ENCODE measurements at places on chromosomes 5 and 9. TPM values are rescaled to one million over a fixed set of nuclear protein-coding genes. Genes with fewer than 3 reads are reported as not detected.

DNA sequence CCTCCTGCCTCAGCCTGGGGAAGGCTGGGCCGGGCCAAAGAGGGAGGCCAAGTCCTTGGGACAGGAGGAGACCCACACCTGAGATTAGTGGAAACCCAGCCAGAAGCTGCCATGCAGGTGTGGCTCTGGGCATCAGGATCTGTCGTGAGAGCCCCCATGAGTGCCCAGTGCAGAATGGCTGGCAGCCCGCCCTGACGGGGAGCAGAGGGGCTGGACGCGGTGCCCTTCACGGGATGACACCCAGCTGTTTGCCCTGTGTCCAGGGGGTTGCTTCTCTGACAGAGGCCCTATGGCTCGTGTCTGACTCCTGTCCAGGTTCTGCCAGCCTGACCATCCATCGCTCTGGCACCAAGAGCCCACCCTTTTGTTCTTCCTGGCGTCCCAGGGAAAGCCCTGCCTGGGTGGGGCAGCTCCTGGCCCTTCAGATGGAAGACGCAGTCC is 8.5 kb downstream of the DIPK1B start:
- peak overlapping the region; percentile 28 for H3K27ac ChIP-seq
- no peaks in the 10 kb centered on the region for H3K27me3 ChIP-seq
- H3K36me3 ChIP-seq, result peaks cover 49% of the 10 kb centered on the region
- H3K4me1 ChIP-seq, result peaks cover 24% of the 10 kb centered on the region
- DNase-seq, result no peak

GRCh38 chr9:103991698-103992097 is 102.4 kb upstream of the SMC2 start:
- H3K36me3 ChIP-seq, result no peaks in the 10 kb centered on the region
- H3K27ac ChIP-seq, result no peak overlapping the region
- no peak for DNase-seq
- H3K4me1 ChIP-seq, result no peaks in the 10 kb centered on the region
- H3K27me3 ChIP-seq, result no peaks in the 10 kb centered on the region

The MLANA gene
- not detected for total RNA-seq

DNA sequence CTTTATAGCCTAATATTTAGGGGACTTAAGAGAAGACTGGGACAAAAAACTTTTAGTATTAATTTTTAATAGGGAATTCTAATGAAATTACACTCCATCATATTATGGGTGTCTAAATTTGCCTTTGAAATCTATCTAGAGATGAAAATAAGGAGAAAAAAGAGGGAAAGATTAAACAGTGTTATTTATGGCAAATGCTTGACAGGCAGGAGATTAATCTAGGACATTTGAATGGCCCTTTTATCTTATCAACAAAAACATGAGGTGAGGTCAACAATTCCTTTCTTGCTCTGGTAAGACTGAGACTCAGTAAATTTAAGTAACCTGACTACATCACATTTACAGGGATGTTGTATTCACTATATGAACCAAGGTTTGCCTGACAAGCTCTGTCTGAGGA is 852.8 kb upstream of the CTNND2 start:
- H3K4me1 ChIP-seq, result no peaks in the 10 kb centered on the region
- no peak overlapping the region for H3K27ac ChIP-seq
- H3K27me3 ChIP-seq, result no peaks in the 10 kb centered on the region
- H3K36me3 ChIP-seq, result no peaks in the 10 kb centered on the region

- peaks cover 42% of the 10 kb centered on the region for H3K4me1 ChIP-seq
- peak within 1 kb of the TSS; percentile 85 for H3K4me3 ChIP-seq
- peak; percentile 84 for DNase-seq
- H3K27ac ChIP-seq, result peak within 1 kb of the TSS; percentile 93
These were observed at the start of gene TICAM2 for GRCh38 chr5:115601701-115602590. Gene TICAM2 (minus strand): TSS chr5:115602479. CDS start chr5:115581256, 21,223 bp downstream.

The RNF183 gene
- total RNA-seq, result 1.8 TPM

- H3K4me3 ChIP-seq, result no peak overlapping the region
- H3K27me3 ChIP-seq, result no peaks in the 10 kb centered on the region
- DNase-seq, result no peak
- no peaks in the 10 kb centered on the region for H3K36me3 ChIP-seq
- no peak overlapping the region for H3K27ac ChIP-seq
These were observed 586.0 kb downstream of the CCDC171 start for GRCh38 chr9:16138561-16139491.

DNA sequence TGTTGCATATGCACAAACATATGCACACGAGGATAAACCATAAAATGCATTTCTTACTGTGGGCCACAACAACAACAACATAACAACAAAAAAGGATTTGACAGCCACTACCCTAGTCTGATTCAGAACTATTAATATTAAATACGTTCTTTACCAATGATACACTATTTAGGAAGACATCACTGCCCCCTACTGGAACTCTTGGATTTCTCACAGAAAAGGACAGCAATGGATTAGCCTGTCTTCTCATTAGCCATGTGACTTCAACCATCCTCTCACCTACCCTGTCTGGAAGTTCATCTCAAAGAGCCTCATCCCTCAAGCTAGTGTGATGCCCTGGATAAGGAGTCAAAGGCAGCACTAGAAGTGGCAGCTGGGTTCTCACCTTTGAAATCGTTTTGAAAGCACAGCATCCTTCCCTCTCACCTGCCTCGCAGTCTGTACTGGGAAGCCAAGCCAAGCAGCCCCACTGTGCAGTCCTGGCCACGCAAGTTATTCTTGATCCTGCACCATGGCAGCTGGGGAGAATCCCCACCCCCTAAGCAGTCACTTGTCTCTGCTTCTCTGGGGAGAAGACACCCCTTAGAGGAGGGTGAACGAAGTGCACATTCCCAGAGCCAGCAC is 64.6 kb downstream of the SH3TC2 start:
- no peak overlapping the region for H3K4me3 ChIP-seq
- no peaks in the 10 kb centered on the region for H3K4me1 ChIP-seq
- DNase-seq, result no peak
- no peaks in the 10 kb centered on the region for H3K36me3 ChIP-seq
- H3K27ac ChIP-seq, result no peak overlapping the region

GRCh38 chr9:83342731-83343130 is 195.5 kb downstream of the FRMD3 start:
- no peaks in the 10 kb centered on the region for H3K4me1 ChIP-seq
- no peak overlapping the region for H3K4me3 ChIP-seq
- H3K36me3 ChIP-seq, result peaks cover 12% of the 10 kb centered on the region
- DNase-seq, result no peak
- H3K27ac ChIP-seq, result no peak overlapping the region
- no peaks in the 10 kb centered on the region for H3K27me3 ChIP-seq

The SPAG8 gene
- total RNA-seq, result 2.7 TPM

The KIAA0825 gene
- 0.29 TPM for total RNA-seq

- peaks cover 14% of the 10 kb centered on the region for H3K4me1 ChIP-seq
- no peaks in the 10 kb centered on the region for H3K27me3 ChIP-seq
- peak; percentile 88 for DNase-seq
- H3K36me3 ChIP-seq, result no peaks in the 10 kb centered on the region
- no peak overlapping the region for H3K4me3 ChIP-seq
These were observed 27.0 kb upstream of the PRRC2B start for GRCh38 chr9:131366761-131367401.

DNA sequence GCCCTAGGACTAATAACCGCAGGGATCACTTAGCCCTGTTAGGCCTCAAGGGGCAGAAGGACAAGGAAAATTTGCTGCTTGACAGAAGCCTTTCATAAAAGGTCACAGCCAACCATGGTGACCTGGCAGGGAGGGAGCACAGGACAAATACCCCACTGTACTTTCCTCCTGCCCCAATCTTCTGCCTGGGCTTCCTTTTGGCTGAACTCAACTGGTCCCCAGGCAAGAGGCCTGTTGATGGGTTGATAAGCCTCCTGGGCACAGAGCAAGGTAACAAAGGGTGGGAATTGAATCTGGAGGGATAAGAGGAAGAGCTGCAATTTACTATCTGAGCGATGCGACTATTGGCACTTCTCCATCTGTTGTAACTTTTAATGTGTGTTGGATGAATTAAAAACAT is 392.9 kb downstream of the RASEF start:
- no peaks in the 10 kb centered on the region for H3K36me3 ChIP-seq
- H3K4me1 ChIP-seq, result no peaks in the 10 kb centered on the region
- H3K4me3 ChIP-seq, result no peak overlapping the region
- no peak overlapping the region for H3K27ac ChIP-seq

DNA sequence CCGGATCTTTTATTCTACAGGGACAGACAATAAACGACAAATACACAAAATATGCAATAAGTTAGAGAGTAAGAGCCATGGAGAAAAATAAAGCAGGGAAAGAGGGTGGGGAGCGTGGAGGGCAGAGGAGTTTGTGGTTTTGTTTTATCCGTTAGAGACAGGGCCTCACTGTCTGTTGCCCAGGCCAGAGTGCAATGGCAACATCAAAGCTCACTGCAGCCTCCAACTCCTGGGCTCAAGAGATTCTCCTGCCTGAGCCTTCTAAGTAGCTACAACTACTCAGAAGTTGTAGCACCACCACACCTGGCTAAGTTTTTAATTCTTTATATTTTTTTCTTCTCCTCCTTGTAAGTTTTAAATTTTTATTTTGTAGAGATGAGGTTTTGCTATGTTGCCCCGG is 54.5 kb upstream of the CTNNA1 start:
- H3K27ac ChIP-seq, result no peak overlapping the region
- DNase-seq, result no peak
- no peaks in the 10 kb centered on the region for H3K4me1 ChIP-seq
- H3K36me3 ChIP-seq, result no peaks in the 10 kb centered on the region

GRCh38 chr9:21728781-21729180 is 73.7 kb upstream of the MTAP start:
- H3K4me1 ChIP-seq, result no peaks in the 10 kb centered on the region
- H3K27me3 ChIP-seq, result no peaks in the 10 kb centered on the region
- no peak for DNase-seq
- H3K4me3 ChIP-seq, result no peak overlapping the region

The NEUROG1 gene
- not detected for total RNA-seq

DNA sequence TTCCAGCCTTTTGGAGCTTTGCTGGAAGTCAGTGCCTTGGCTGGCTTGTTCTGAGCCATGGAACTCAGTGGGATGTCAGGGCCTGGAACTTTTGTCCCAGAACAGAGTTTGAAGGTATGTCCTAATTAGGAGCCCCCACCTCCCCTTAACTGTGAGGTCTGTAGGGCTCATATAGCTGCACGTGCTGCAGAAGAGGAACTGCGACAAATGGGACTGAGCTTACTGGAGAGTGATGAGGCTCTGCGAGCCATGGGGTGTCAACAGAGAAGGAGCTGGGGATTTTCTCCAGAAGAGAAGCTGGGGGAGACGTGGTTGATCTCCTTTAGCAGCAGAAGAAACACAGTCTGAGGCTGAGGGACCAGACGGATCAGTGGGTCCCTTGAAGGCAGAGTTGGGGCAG is 10.9 kb downstream of the TMEM8B start:
- no peak overlapping the region for H3K27ac ChIP-seq
- peaks cover 10% of the 10 kb centered on the region for H3K27me3 ChIP-seq
- DNase-seq, result no peak
- peaks cover 11% of the 10 kb centered on the region for H3K36me3 ChIP-seq

The SURF4 gene
- 141 TPM for total RNA-seq

DNA sequence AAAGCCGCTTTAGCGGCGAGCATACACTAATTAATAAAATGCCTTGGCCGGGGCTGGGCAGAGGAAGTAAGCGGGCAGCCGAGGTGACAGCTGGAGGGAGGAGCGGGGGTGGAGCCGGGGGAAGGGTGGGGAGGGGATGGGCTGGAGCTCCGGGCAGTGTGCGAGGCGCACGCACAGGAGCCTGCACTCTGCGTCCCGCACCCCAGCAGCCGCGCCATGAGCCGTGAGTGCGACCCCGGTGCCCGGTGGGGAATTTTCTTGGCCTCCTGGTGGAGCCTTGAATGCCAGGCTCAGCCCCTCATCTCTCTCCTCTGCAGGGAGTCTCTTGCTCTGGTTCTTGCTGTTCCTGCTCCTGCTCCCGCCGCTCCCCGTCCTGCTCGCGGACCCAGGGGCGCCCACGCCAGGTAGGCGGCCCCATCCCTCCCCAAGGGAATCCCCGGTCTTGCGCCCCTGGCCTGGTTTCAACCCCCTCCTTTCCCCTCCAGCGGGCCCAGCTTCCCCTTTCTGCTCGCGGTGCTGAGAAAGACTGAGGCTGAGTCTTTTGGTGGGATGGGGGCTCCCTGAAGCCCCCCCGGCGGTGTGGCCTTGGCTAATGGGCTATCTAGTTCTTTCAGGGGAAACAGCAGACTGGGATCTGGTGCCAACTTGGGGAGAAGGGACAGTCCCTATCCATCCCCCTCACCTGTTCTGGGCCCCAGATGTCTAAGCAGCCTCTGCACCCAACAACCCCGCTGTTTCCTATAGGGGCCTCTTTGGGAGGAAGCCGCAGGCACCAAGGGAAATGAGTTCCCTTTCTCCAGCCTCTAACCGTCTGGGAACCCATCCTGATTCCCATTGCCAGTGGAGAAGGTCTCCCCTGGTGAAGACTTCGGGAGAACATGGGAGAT is at the start of gene PTGS1:
Gene PTGS1 (plus strand): TSS at position 156 of the 887 bp plus-strand sequence. CDS start 61 bp downstream, at position 217.
- H3K4me3 ChIP-seq, result peak within 1 kb of the TSS; percentile 56
- H3K27me3 ChIP-seq, result peaks cover 5% of the 10 kb centered on the region
- peaks cover 60% of the 10 kb centered on the region for H3K4me1 ChIP-seq
- DNase-seq, result peak; percentile 68
- no peaks in the 10 kb centered on the region for H3K36me3 ChIP-seq

The SLC6A18 gene
- not detected for total RNA-seq

The SET gene
- total RNA-seq, result 202 TPM

GRCh38 chr9:108812396-108813025 is 43.3 kb downstream of the ACTL7B start:
- DNase-seq, result peak; percentile 56
- H3K27ac ChIP-seq, result no peak overlapping the region
- H3K4me1 ChIP-seq, result no peaks in the 10 kb centered on the region
- no peaks in the 10 kb centered on the region for H3K27me3 ChIP-seq
- H3K4me3 ChIP-seq, result no peak overlapping the region

The FGF1 gene
- total RNA-seq, result 3.5 TPM

GRCh38 chr5:79285285-79285684 is 49.4 kb downstream of the JMY start:
- no peak for DNase-seq
- H3K4me1 ChIP-seq, result no peaks in the 10 kb centered on the region
- H3K4me3 ChIP-seq, result no peak overlapping the region
- peaks cover 12% of the 10 kb centered on the region for H3K36me3 ChIP-seq
- no peaks in the 10 kb centered on the region for H3K27me3 ChIP-seq
- H3K27ac ChIP-seq, result no peak overlapping the region

DNA sequence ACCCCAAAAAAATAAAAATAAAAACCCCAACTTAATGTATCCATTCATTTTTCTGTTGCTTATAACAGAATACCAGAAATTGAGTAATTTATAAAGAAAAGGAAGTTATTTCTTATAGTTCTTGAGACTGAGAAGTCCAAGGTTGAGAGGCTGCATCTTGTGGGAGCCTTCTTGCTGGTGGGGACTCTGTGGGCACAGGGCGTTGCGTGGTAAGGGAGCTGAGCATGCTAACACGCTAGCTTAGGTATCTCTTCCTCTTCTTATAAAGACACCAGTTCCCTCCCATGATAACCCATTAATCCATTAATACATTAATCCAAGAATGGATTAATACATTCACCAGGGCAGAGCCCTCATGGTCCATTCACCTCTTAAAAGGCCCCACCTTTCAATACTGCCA is 150.9 kb downstream of the ZSWIM6 start:
- no peaks in the 10 kb centered on the region for H3K36me3 ChIP-seq
- DNase-seq, result no peak
- peaks cover 21% of the 10 kb centered on the region for H3K4me1 ChIP-seq
- no peaks in the 10 kb centered on the region for H3K27me3 ChIP-seq

GRCh38 chr5:122321921-122322320 is 9.9 kb downstream of the SNCAIP start:
- no peak overlapping the region for H3K27ac ChIP-seq
- no peaks in the 10 kb centered on the region for H3K4me1 ChIP-seq
- no peak overlapping the region for H3K4me3 ChIP-seq
- no peaks in the 10 kb centered on the region for H3K27me3 ChIP-seq
- DNase-seq, result no peak

All from stomach (tissue), 19 donors.